ENCODE measurements at places on chromosomes 6 and 20. TPM values are rescaled to one million over a fixed set of nuclear protein-coding genes. Genes with fewer than 3 reads are reported as not detected.

Gene EPB41L1
- 5.2 TPM for total RNA-seq

Gene ASIP
- not detected for total RNA-seq

Gene SPAG4
- 3.3 TPM for total RNA-seq

Gene AVP
- total RNA-seq = not detected

Measured in liver (tissue), 10 donors.